ENCODE measurements at places on chromosomes 4 and X.

DNA sequence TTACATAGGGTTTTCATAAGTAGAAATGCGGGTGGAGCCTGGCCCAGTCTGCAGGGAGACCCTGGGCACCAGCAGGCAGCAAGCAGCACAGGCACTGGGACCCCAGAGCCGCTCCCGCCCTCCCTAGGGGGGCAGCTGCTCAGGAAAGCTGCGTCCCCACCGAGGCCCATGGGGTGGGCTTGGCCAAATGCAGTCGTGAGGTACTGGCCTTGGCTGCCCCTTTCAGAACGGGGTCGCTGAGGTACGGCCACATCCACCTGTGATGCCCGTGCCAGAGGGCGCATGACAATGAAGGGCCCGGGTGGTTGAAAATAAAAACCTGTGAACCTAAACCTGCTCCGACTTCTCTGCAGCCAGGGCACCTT lies 16.7 kb downstream of the TMEM175 start:
- no peak for DNase-seq

- DNase-seq, result no peak
These were observed 1718.0 kb upstream of the PCDH7 start for GRCh38 chr4:29002151-29002550.

DNA sequence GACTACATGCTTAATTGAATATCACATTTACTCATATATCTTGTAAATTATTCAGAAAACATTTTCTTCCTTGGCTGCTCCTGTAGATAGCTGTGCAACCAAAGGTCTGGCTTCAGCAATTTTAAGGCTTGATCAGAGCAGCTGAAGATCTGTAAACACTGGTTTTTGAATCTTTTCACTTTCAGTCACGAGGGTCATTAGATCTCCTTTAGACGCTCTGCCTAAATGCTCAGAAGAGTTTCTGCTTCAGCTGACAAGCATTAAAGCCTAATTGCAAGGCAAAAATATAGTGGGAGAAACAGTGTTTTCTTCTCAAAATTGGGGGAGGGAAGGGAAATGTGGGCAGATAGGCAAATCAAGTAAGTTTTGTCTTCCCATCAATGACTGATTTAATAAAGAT lies 25.7 kb downstream of the TRPC5 start:
- DNase-seq, result no peak

- no peak for DNase-seq
These were observed 32.0 kb downstream of the CCSER1 start for GRCh38 chr4:90159193-90159592.

- peak; percentile 85 for DNase-seq
These were observed 64.7 kb downstream of the TBC1D14 start for GRCh38 chr4:6974138-6974848.

- no peak for DNase-seq
These were observed 566 bp downstream of the ATP11C start for GRCh38 chrX:139932073-139932900.

DNA sequence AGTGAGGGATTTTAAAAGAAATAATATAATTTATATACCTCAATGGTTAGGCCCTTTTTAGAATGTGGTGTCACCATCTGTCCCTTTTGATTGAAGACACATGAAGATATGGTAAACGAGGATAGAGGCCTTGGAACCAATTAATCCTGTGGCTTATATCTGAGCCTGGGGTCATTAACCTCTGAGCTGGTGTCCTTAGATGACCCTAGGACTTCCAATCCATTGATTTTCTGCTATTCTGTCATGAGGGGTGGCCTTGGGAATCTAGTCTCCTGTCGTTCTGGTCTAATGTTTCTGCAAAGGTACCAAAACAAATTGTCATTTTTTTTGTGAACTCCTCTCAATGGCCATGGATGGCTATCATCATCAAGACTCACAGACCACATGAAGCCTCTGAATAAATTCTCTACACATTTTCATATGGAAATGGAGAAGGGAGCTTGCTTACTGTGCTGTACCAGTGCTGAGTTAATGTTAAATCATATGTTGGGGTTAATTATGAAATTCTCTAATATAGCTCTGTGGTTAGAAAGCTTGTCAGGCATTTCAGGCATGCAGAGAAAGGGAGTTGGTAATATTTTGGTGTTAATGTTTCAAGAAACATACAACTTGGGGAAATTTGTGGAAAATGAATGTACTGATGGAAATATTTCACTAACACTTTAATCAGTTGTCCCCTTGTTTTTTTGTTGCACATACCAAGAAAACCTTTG lies 204.2 kb upstream of the IL15 start:
- no peak for DNase-seq

DNA sequence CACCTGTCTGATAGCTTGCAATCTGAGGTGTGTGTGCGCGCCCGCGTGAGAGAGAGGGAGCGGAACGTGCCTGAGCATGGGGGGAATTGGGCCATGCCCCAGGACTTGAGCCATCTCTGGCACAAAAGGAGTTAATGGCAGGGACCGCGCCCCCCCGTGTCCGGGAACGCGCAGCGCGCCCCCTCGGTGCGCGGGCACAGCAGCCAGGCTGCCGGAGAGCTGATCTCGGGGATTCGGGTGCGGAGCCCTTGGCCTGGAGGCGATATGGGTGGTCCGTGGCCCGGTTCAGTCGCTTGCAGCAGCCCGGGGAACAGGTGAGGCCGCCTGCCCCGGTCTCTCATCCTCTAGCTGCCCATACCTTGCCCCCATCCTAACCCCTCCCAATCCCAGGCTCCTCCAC lies at the start of gene NLGN3:
TSS of gene NLGN3 (plus strand) at position 191 of the 400 bp plus-strand sequence. CDS start 2,909 bp downstream, outside the sequence.
- DNase-seq, result no peak

All from brain microvascular endothelial cell (primary cell).